ENCODE measurements at places on chromosomes 7 and 10.

GRCh38 chr7:155192961-155193640, 104.6 kb upstream of the INSIG1 start:
- peak; percentile 21 for DNase-seq

DNA sequence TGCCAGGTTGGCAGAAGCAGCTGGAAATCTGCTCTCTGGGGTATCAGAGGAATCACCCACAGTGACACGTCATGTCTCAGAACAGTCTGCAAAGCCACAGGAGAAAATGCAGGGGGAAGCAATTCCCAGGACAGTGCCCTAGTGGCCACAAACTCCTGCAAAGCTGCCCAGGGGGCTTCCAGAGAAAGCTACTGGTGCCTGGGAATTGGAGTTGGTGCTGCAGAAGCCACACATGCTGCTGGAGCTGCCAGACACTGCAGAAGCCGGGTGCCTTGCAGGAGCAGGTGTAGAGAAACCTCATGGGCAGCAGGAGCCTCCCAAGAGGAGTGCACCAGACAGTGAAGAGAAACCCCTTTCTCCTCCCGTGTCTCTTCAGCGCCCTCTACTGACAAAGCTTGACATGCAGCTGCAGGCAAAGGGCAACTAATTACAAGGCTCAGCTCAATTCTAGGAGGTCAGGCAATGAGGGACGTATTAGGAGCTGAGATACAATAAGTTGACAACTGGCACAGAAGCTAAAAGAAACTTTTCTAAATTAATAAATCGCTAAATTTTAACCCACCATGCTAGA, 30.2 kb upstream of the NUB1 start:
- peak; percentile 52 for DNase-seq

GRCh38 chr10:43524434-43525247, 49.8 kb downstream of the ZNF239 start:
- no peak for DNase-seq

DNA sequence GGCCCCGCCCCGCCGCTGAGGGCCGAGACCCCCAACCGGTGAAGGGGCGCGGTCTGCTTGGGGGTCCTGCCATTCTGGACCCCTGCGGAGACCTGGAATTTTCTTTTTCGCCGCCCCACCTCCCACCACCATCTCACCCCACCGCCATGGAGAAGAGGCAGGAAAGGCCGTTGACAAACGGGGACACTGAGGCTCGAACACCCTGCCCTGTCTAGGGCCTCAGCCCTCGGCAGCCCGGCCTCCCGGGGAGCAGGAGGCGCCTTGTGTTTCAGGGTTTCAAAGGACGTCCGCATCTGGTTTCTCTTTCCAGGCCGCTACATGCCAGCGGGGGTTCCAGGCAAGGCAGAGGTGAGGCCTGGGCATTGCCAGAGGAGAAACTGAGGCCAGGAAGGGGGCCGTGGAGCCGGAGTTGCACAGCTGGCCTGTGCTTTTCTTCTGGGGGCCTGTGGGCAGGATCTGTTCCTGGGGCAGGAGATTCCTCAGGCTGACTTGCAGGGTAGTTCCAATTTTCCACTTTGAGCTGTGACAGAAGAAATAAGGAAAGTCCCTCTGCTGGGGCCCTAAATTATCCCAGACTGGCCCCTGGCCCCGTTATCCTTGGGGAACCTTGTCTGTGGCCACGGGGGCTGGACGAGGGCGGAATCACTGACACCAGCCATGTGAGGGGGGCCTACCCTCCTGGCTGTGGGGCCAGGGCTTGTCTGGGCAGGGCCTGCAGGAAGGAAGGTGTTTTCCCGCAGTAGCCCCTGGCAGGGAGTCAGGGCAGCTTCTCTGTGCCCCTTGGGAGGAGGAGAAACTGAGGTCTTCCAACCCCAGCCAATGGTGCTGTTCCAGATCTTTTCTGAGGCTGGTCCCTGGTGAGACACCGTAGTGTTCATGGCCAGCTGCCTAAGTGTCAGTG, 900 bp upstream of the MICALL2 start:
- DNase-seq = no peak

DNA sequence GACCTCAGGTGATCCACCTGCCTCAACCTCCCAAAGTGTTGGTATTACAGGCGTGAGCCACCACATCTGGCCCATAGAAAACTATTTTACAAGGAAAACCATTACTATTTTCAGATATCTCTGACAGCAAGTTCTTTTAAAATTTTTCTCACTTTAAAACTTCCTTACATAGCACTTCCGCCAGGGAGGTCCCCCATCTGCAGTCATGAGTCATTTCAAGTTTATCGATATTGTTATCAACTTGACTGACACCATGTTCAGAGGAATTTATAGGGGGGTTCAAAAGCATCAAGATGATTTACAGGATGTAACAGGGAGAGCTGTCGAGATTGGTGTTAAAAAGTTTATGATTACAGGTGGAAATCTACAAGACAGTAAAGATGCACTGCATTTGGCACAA, 88.8 kb downstream of the NRBF2 start:
- DNase-seq = no peak

- no peak for DNase-seq
These were observed 126.5 kb upstream of the JCAD start for GRCh38 chr10:30185916-30186315.

GRCh38 chr7:44769776-44770294, 21.2 kb downstream of the ZMIZ2 start:
- peak; percentile 40 for DNase-seq
